Non-pigmented ciliary epithelial cell (primary cell): ENCODE measurements at places on chromosomes 11 and 22.

DNA sequence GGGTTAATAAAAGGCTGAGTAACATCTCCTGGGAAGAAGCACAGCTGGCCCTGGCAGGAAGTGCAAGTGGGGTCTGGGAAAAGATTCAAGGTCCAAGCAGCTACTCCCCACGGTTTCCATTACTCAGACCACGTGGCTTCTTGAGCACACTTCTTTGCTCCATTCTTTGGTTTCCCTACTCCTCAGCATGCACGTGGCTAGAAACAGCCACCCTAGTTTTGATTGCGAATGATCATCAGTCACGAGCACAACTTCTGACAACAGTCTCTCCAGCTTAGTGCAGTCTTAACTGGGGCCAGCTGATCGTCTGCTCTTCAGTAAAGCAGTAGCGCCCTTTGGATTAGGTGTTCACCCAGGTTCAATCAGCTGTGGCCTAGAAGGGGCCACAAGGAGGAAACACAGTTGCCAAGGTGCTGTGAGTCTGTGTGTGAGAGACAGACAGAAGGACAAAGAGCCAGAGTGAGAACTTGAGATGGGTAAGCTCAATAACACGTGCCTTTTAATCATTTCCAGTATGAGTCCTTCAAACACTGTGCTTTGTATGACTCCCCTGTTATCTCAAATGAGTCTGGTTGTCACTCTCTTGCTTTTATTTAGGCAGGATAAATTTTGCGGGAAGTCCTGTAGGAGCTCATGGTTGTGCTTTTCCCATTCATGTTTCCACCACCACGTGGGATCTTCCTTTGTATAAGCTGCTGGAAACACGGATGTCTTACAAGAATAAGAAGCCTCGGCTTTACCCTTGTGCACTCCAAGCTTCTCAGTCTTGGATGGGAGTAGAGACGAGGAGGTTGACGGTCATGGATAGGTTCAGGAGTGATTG, 901 bp upstream of the PARVA start:
- DNase-seq: no peak

DNA sequence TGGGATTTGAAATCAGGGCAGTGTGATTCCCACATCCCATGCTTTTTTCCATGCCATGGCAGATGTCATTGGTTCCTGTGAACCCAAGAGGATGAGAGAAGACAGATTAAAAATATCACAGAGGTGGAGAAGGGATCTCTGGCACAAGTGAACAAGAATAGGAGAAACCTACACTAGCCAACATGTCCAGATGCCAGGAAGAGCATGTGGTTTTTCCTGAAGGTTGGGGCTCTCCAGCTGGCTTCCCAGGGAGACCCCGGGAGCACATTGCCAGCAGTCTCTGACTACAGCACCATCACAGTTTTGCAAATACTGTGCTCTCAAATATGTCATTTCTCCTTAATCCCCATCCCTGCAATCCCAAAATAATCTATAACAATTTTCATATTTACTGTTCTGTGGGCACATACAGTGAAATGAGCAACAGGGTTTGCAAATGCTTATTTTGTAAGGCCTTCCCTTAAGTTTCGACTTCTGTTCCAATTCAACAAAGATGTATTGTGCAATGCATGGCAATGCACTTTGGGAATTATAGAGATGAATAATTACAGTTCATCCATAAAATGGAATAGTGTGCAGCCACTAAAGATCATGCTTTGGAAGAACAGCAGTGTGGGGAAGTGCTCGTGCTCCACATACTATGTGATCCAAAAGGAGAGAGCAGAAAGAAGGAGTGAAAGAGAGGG, 4.8 kb downstream of the ANKK1 start:
- no peak for DNase-seq

DNA sequence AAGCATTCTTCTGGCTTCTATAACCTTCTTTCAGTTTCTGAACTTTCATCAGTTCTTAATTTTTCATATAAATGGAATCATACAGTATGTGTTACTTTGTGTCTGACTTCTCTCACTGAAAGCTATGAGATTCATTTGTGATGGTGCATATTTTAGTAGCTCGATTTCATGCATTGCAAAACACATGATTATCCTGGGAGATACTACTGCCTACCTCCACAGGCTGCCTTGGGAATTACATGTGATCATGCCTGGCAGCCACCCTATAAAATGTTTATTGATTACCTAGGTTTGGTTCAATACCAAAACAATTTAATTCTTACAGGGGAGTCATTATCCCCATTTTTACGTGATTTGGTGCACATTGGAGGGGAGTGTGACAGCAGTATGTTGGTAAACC, 34.1 kb upstream of the PAK1 start:
- DNase-seq: no peak

GRCh38 chr22:42692239-42693054, 28.2 kb downstream of the A4GALT start:
- no peak for DNase-seq

GRCh38 chr11:128928400-128928799, 14.3 kb downstream of the TP53AIP1 start:
- DNase-seq: no peak

- no peak for DNase-seq
Measured at GRCh38 chr11:127136438-127136837, 135.9 kb upstream of the KIRREL3 start.

GRCh38 chr22:44328326-44328725, 15.6 kb upstream of the SHISAL1 start:
- DNase-seq: no peak

GRCh38 chr11:61690706-61691379, 10.7 kb downstream of the DAGLA start:
- no peak for DNase-seq

DNA sequence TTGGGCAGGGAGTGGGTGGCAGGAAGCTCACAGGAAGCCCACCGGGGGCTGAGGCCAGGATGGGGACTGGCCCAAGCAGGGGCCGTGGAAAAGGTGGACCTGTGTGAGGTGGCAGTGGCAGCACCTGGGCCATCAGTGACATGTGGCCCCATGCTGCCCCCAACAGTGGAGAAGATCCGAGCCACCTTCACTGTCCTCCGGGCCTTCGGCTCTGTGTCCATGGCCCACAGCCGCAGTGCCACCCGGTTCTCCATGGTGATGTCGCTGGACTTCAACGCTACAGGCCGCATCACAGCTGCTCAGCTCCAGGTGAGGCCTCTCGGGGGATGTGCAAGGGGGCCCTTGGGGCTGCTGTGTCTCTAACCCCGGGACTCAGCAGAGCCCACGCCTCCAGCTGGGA, 37.9 kb downstream of the MYO18B start:
- no peak for DNase-seq

- DNase-seq: no peak
Measured at GRCh38 chr11:37657645-37658044, 1059.6 kb upstream of the RAG2 start.

DNA sequence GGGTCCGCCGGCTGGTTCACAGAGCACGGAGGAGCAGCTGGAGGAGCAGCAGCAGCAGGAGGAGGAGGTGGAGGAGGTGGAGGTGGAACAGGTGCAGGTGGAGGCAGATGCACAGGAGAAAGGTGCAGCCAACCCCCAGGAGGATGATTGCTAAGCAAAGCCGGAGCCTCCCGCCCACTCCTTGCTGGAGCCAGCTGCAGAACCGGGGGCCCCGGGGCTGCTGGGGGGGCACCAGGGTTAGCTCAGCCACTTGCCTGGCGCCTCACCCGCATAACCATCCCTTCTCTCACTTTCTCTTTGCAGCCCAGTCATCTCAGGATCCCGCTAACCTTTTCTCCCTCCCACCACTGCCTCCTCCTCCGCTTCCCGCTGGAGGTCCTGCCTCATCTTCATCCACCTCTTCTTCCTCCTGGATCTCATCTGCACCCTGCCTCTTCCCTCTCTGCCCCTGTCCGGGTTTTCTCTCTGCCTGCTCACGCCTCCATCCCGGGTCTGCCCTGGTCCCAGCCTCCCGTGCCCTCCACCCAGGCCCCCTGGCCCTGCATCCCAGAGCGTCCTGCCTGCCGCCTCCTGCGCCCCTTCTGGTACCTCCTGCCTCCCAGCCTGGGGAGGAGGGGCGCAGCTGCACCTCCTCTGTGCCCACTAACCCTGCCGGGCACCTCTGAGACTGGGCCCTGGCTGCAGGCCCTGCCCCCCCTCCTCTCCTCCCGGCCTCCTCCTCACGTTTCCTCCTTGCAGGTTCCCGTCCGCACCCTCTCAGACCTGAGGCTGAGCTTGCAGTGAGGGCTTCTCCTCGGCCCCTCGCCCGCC, 9.5 kb downstream of the KCTD17 start:
- no peak for DNase-seq

- no peak for DNase-seq
Measured at GRCh38 chr22:46070803-46071450, 79.4 kb upstream of the PPARA start.

DNA sequence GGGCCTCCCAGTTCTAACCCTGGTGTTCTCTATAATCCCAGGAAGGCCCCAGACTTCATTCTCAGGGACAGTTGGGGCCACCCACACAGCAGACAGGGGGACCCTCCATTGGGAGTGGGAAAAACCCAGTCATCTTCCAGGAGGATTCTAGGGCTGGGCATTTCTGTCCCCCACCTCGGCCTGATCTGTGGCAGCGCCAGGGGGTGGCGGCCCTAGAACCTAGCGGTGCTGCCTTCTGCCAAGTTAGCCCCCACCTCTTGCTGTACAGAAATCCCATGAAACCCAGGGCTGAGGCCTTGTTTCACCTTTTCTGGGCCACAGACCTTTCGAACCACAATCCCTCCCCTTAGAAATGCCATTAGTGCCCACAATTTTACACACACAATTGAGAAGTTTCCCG, 9.6 kb downstream of the CHST1 start:
- DNase-seq: no peak

DNA sequence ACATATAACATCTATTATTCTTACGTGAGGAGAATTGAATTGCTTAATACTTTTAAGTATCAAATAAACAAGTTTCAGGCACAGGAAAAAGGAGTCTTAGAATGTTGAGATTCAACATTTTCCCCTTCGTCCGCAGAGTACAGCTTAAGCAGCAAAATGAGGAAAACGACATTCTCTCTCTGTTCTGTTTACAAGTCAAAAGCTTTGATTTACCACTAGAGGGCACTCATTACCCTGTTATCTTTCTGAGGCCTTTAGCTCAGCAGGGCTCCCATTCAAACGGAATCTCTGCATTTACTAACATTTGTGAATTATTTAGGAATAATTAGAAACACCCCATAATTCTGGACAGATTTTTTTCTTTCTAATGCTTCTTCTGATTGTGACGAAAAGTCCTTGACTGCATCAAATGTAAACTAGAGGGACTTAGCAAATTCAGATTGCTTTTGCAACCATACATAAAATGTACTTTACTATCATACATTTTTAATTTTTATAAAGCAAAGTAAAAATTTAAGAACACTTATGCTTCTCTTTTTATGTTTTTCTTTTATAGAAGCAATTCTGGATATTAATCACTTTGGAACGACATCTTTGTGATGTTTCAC, 75.0 kb downstream of the JRKL start:
- peak; percentile 55 for DNase-seq

GRCh38 chr11:111324277-111324720, 26.0 kb downstream of the POU2AF3 start:
- no peak for DNase-seq

DNA sequence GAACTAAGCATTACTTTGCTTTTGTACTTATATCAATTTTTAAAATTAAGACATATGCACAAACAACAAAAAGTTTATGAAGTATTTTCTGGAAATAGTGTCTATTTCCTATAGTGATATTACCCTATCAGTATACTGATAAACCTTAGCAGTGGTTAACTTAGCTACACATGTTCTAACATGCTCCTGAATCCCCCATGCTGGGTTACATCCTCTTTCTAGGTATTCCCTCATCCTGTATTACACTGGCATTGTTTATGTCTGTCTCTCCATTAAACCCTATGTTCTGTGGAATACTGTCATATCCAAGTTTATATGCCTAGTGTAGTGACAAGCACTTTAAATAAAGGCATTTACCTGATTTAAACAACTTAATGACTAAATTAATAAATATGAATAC, 1.8 kb upstream of the FAR1 start:
- no peak for DNase-seq

DNA sequence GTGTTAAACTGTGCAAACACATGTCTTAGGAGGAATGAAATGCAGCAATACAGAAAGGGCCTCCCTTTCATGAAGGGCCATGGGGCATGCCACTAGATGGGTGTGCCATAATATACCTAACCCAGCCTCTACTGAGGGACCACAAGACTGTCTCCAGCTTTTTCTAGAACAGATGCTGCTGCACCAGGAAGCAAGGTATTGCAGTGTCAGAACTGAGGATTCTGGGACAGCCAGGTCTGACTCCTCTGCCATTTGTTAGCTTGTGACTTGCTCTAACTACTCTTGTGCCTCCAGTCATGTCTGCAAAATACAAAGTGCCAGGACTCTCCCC, 53.2 kb downstream of the HIRA start:
- no peak for DNase-seq

DNA sequence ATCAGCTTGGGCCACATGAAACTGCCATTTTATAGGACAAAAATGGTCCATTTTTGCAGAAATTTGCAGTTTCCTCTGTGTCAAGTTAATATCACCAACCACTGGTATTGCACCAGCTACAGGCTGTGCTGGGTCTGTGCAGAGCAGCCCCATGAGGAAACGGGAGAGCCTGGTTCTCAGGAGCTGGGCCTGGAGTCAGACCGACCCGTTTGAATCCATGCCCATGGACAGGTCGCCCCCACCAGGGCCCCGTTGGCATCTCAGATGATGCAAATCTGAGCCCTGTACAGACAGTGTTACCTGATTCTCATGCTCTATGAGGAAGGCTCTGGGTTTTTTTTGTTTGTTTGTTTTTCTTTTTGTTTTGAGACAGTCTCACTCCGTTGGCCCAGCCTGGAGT, 9.8 kb upstream of the SEC14L6 start:
- DNase-seq: no peak

DNA sequence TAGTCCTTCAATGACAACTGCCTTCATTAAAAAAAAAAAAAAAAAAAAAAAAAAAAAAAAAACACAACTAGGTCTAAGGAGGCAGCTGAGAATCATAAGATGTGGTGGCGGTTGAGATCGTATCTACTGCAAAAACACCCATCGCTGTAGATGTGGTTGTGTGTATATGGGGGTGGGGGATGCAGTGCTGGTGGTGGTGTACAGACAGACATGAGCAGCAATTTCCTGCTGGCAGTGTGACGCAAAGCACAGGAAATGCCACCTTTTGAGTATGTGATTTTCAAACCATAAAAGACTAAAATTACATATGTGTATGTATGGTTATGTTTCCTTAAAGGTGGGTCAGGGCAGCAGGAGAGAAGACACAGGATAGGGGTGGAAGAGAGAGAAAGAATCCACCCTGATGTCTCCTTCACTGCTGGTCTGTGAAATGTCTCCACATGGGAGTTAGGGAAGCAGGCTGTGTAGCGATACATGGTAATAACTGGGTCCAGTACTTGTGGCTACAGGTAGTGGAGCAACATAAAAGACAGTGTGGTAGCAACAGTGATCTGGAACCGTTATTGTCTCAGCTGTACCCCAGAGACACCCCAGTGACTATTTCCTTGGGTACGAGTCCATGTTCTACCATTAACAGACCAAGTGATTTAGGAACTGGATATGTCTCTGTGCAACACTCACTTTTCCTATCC, 57.9 kb downstream of the SYTL2 start:
- no peak for DNase-seq

- DNase-seq: no peak
Measured at GRCh38 chr11:120893440-120894201, 130.3 kb upstream of the TBCEL start.
